ENCODE measurements at places on chromosomes 7 and 10. TPM values are rescaled to one million over a fixed set of nuclear protein-coding genes. Genes with fewer than 3 reads are reported as not detected.

EIF5AL1 gene
- 2.0 TPM for total RNA-seq

COG5 gene
- total RNA-seq: 49.2 TPM

PPP1R9A gene
- 2.0 TPM for total RNA-seq

EZH2 gene
- 35.8 TPM for total RNA-seq

DPCD gene
- 0.72 TPM for total RNA-seq

SORCS3 gene
- total RNA-seq: 0.05 TPM

TCERG1L gene
- not detected for total RNA-seq

LEP gene
- not detected for total RNA-seq

EGR2 gene
- total RNA-seq: 17.2 TPM

PRPS1L1 gene
- total RNA-seq: not detected

BTBD16 gene
- total RNA-seq: not detected

GRCh38 chr10:122494833-122495232 lies 33.5 kb downstream of the HTRA1 start:
- no peak overlapping the region for H3K4me3 ChIP-seq
- H3K27me3 ChIP-seq: no peaks in the 10 kb centered on the region
- H3K4me1 ChIP-seq: peaks cover 9% of the 10 kb centered on the region
- DNase-seq: no peak
- H3K27ac ChIP-seq: no peak overlapping the region

- H3K27ac ChIP-seq: no peak overlapping the region
- no peaks in the 10 kb centered on the region for H3K36me3 ChIP-seq
- peaks cover 2% of the 10 kb centered on the region for H3K4me1 ChIP-seq
- DNase-seq: no peak
- H3K27me3 ChIP-seq: no peaks in the 10 kb centered on the region
- H3K4me3 ChIP-seq: no peak overlapping the region
Observed at GRCh38 chr10:132877473-132877872, 64.9 kb downstream of the CFAP46 start.

- no peak overlapping the region for H3K4me3 ChIP-seq
- DNase-seq: peak; percentile 7
- peaks cover 11% of the 10 kb centered on the region for H3K4me1 ChIP-seq
- H3K27me3 ChIP-seq: no peaks in the 10 kb centered on the region
Observed at GRCh38 chr10:63391812-63392211, 74.0 kb downstream of the JMJD1C start.

GRCh38 chr7:8481752-8482446 lies 48.5 kb downstream of the NXPH1 start:
- DNase-seq: no peak
- H3K27me3 ChIP-seq: no peaks in the 10 kb centered on the region
- no peak overlapping the region for H3K4me3 ChIP-seq
- H3K27ac ChIP-seq: no peak overlapping the region

DNA sequence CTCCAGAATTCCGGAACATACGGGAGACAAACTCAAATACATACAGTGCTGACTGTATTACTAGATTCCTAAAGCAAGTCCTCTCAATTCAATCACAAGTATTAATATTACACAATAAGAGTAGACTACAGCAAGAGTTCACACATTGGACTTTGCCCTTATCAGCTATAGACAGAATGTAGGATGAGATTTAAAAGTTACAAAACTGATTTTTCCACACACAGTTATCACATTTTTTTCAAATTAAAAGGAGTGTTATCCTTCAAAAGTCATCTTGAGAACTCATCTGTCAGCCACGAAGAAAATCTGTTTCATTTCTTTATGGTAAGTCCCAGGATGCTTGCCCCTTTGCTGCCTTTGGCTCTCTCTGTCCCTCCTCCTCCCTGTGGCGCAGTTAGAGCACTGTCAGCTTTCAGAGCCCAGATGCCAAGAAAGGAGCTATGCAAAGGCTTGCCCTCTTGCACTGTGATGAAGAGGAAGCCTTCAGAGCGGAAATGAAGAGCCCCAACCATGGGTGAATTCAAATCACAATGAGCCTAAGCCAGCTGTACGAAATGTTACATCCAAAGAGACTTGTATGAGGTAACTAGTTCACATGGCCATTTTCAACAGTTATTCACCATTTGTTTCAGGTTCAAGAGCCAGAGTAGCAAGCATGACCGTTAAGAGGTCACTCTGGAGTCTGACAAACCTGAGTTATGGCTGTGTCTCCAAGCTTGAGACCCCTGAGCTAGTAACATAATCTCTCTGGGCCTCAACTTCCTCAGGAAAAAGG lies 10.7 kb downstream of the NCOA4 start:
- no peak overlapping the region for H3K4me3 ChIP-seq
- H3K36me3 ChIP-seq: peaks cover 21% of the 10 kb centered on the region
- H3K27ac ChIP-seq: peak overlapping the region; percentile 52
- DNase-seq: peak; percentile 49
- peaks cover 26% of the 10 kb centered on the region for H3K4me1 ChIP-seq

DNA sequence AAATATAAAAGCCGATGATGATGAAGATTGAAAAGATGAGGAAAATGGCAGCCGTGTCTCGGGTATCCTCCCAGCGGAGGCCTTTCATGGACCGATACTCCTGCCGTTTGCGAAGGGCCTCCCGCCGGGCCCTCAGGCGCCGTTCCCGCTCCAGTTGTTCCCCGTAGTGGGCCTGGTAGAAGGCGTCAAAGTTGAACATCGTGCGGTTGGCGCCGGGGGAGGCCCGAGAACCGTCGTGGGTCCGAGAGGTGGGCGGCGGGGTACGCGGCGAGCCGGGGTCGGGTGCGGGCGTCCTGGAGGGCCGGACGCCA lies 553 bp downstream of the DNAJC30 start:
- no peak for DNase-seq
- peaks cover 23% of the 10 kb centered on the region for H3K4me1 ChIP-seq
- no peaks in the 10 kb centered on the region for H3K27me3 ChIP-seq
- H3K4me3 ChIP-seq: peak overlapping the region; percentile 98

- peaks cover 4% of the 10 kb centered on the region for H3K27me3 ChIP-seq
- DNase-seq: no peak
- H3K4me1 ChIP-seq: no peaks in the 10 kb centered on the region
- no peak overlapping the region for H3K27ac ChIP-seq
- no peak overlapping the region for H3K4me3 ChIP-seq
Observed at GRCh38 chr7:128265906-128266300, 24.8 kb downstream of the LEP start.

DNA sequence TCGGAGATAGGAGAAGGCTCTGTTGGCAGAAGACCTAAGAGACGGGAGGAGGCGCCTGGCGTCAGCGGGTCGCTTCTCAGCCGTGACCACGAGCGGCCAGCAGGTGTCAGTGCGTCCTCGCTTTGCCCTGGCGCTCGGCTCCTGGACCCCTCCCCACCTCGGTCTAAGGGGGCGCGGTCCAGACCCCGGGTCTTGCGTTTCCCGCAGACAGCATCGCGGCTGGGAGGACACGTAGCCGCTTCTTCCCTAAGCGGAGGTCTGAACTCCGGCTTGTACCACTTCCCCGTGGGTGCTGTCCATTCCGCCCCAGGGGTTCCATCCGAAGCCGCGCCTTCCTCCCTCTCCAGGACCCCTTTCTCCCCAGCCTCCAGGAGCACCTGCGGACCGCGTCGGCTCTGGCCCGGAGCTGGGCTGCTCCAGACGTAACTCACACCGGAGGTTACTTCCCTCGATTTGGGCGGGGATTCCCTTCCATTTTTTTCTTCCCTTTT lies 593 bp upstream of the ADRA2A start:
- H3K4me3 ChIP-seq: peak overlapping the region; percentile 16
- H3K36me3 ChIP-seq: no peaks in the 10 kb centered on the region
- no peak for DNase-seq
- no peak overlapping the region for H3K27ac ChIP-seq
- peaks cover 28% of the 10 kb centered on the region for H3K27me3 ChIP-seq

DNA sequence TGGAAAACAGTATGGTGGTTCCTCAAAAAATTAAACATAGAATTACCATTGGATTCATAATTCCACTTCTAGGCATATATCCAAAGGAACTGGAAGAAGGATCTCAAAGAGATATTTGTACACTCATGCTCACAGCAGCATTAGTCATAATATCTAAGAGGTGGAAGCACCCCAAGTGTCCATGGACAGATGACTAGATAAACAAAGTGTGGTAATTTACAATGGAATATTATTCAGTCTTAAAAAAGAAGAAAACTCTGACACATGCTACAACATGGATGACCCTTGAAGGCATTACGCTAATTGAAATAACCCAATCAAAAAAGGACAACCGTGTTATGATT lies 594.2 kb downstream of the KCNMA1 start:
- peaks cover 7% of the 10 kb centered on the region for H3K4me1 ChIP-seq
- H3K4me3 ChIP-seq: no peak overlapping the region
- H3K27ac ChIP-seq: no peak overlapping the region
- no peak for DNase-seq
- H3K36me3 ChIP-seq: no peaks in the 10 kb centered on the region
- no peaks in the 10 kb centered on the region for H3K27me3 ChIP-seq

DNA sequence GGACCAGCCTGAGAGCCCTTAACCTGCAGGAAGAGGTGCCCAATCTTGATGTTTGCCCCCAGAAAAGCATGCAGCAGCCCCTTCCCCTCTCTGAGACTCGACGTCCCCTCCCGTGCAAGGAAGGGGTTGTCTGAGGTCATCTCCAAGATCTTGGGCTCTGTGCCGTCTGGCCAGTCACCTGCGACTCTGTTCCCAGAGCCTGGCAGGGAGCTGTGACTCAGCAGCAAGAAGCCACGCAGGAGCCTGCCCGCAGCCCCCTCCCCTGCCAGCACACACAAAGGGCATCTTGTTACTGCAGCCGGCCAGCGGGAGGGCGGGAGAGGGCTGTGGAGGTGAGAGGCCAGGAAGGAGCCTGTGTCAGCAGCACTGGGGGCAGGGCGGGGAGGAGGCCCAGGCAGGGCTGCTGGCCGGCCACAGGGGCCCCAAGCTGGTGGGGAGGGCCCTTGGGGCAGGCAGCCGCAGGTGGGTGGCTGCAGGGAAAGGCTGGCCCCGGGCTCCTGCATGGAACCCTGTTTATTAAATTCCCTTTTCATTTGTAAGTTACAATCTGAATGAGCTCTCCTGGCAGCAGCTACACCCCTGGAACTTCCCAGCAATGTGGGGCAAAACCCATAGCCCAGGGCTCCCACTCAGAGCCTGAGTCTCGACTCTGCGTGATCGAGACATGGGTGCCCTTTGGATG lies 103.7 kb upstream of the ZMIZ1 start:
- DNase-seq: no peak
- H3K4me1 ChIP-seq: no peaks in the 10 kb centered on the region
- no peaks in the 10 kb centered on the region for H3K27me3 ChIP-seq
- H3K4me3 ChIP-seq: no peak overlapping the region
- no peaks in the 10 kb centered on the region for H3K36me3 ChIP-seq

- no peaks in the 10 kb centered on the region for H3K4me1 ChIP-seq
- no peaks in the 10 kb centered on the region for H3K36me3 ChIP-seq
- peak; percentile 35 for DNase-seq
- H3K4me3 ChIP-seq: no peak overlapping the region
- H3K27me3 ChIP-seq: no peaks in the 10 kb centered on the region
Observed at GRCh38 chr10:62594093-62594520, 210.4 kb upstream of the ADO start.

DNA sequence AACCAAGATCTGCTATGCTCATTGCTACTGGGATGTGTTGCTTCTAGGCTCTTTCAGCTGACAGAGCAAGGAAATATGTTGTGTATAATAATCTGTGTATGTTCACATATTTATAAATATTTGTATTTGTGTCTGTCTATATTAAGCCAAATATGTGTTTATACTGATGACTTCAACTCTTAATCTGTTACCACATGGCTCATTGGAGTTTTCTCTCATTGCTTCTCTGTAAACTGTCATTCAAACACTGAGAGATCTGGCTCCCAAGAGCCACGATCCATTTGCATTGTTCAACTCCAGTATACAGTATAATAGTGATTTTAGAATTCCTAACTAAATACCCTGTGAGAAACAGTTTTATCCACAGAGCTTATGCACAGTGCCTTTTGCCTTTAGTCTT lies 35.3 kb downstream of the BICC1 start:
- no peak overlapping the region for H3K27ac ChIP-seq
- H3K4me1 ChIP-seq: no peaks in the 10 kb centered on the region
- no peak overlapping the region for H3K4me3 ChIP-seq
- no peaks in the 10 kb centered on the region for H3K27me3 ChIP-seq

GRCh38 chr10:69411476-69411875 lies 5.2 kb downstream of the TACR2 start:
- H3K36me3 ChIP-seq: no peaks in the 10 kb centered on the region
- peaks cover 21% of the 10 kb centered on the region for H3K4me1 ChIP-seq
- no peak overlapping the region for H3K27ac ChIP-seq
- no peak for DNase-seq
- no peaks in the 10 kb centered on the region for H3K27me3 ChIP-seq

- H3K27me3 ChIP-seq: no peaks in the 10 kb centered on the region
- no peaks in the 10 kb centered on the region for H3K36me3 ChIP-seq
- no peak overlapping the region for H3K4me3 ChIP-seq
- H3K4me1 ChIP-seq: no peaks in the 10 kb centered on the region
- H3K27ac ChIP-seq: no peak overlapping the region
Observed at GRCh38 chr10:104359811-104360210, 6.2 kb downstream of the CFAP58 start.

- no peaks in the 10 kb centered on the region for H3K36me3 ChIP-seq
- no peaks in the 10 kb centered on the region for H3K4me1 ChIP-seq
- no peak overlapping the region for H3K27ac ChIP-seq
- no peaks in the 10 kb centered on the region for H3K27me3 ChIP-seq
- H3K4me3 ChIP-seq: no peak overlapping the region
Observed at GRCh38 chr10:11528286-11528685, 83.2 kb downstream of the USP6NL start.

DNA sequence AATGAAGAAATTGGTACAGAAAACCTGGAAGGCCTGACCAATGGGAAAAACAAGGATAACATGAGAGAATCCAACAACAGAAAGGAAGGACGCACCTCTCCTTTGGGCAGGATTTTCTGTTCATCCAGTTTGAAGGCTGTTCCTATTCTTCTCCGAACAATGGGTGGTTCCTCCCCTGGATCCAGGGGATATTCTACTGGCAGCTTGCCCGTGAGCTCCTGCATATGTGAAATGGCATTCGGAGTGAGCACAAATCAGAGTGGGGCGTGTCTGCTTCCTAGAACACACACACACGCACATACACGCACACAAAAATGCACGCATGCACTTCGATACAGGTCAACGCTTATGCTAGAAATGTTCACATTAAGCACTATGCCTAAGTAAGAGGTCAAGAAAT lies 83.5 kb downstream of the PRPF18 start:
- H3K27me3 ChIP-seq: no peaks in the 10 kb centered on the region
- H3K27ac ChIP-seq: no peak overlapping the region
- DNase-seq: no peak
- no peak overlapping the region for H3K4me3 ChIP-seq
- H3K36me3 ChIP-seq: no peaks in the 10 kb centered on the region

- peak overlapping the region; percentile 74 for H3K4me3 ChIP-seq
- H3K27me3 ChIP-seq: no peaks in the 10 kb centered on the region
- peak overlapping the region; percentile 80 for H3K27ac ChIP-seq
- peaks cover 35% of the 10 kb centered on the region for H3K36me3 ChIP-seq
- peaks cover 19% of the 10 kb centered on the region for H3K4me1 ChIP-seq
- no peak for DNase-seq
Observed at GRCh38 chr10:104267721-104268404, 1.1 kb upstream of the GSTO2 start.

- no peak overlapping the region for H3K27ac ChIP-seq
- no peaks in the 10 kb centered on the region for H3K36me3 ChIP-seq
- DNase-seq: no peak
- no peaks in the 10 kb centered on the region for H3K27me3 ChIP-seq
Observed at GRCh38 chr10:87634311-87634710, 25.4 kb upstream of the PAPSS2 start.

GRCh38 chr10:103890194-103890658 lies 27.8 kb downstream of the STN1 start:
- H3K36me3 ChIP-seq: peaks cover 74% of the 10 kb centered on the region
- no peak overlapping the region for H3K27ac ChIP-seq
- H3K4me3 ChIP-seq: no peak overlapping the region
- H3K27me3 ChIP-seq: no peaks in the 10 kb centered on the region
